ENCODE measurements at places on chromosomes 1 and 21. TPM values are rescaled to one million over a fixed set of nuclear protein-coding genes. Genes with fewer than 3 reads are reported as not detected.

CFH gene
- total RNA-seq, result 4.7 TPM

UBE2Q1 gene
- total RNA-seq, result 67.6 TPM

SLAMF6 gene
- not detected for total RNA-seq

CCDC27 gene
- not detected for total RNA-seq

LRRC39 gene
- total RNA-seq, result 0.20 TPM
